ENCODE measurements at places on chromosomes 7 and 10.

DNA sequence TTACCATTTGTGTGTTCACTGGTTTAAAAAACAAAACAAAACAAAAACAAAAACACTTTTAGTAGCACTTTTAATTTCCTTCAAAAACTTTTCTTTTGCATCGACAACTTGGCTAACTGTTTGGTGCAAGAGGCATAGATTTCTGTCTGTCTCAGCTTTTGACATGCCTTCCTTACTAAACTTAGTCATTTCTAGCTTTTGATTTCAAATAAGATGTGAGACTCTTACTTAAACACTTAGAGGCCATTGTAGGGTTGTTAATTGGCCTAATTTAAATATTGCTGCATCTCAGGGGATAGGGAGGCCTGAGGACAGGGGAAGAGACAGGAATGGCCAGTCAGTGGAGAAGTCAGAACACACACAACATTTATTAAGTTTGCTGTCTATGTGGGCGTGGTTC is 66.3 kb downstream of the AVL9 start:
- no peak for DNase-seq

GRCh38 chr10:11608159-11609013 is 3.1 kb downstream of the USP6NL start:
- DNase-seq = no peak

GRCh38 chr7:148105853-148106252 is 484.7 kb upstream of the C7orf33 start:
- no peak for DNase-seq

DNA sequence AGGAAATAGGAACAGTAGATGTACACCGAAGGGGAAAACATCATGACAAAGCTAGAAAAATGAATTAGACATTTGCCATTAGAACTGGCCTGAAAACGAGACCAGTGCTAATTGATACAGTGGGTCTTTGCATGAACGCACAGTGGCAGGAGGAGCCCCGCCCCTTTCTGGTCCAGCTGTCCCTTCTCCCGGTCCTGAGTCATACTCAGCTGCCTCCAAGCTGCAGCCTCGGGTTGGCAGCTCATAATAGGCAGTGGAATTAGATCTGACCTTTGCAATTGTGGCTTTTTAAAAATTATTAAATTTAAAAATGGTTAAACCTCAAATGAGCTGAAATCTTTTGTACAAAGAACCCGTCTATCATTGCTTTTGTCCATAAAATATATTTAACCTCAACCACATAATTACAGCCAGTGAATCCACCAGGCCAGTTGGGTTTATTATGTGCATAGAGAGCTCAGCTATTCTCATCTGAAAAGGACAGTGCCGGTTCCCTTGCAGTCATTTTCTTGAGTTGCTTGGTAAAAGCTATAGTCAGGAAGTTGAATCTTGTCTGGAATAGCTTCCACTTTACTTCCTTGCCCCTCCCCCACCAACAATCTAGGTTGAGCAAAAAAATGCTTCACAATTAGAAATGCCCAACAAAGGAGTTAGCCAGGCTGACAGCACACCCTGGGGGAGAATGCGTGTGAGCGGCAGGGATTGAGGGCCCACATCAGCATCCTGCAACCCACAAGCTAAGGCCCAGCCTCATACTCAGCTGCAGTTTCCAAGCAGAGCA is 147.1 kb downstream of the BUB3 start:
- DNase-seq = peak; percentile 59

GRCh38 chr10:8137272-8137681 is 82.8 kb downstream of the GATA3 start:
- no peak for DNase-seq

- DNase-seq = peak; percentile 5
Observed at GRCh38 chr10:84224411-84225028, 824 bp downstream of the LRIT2 start.

DNA sequence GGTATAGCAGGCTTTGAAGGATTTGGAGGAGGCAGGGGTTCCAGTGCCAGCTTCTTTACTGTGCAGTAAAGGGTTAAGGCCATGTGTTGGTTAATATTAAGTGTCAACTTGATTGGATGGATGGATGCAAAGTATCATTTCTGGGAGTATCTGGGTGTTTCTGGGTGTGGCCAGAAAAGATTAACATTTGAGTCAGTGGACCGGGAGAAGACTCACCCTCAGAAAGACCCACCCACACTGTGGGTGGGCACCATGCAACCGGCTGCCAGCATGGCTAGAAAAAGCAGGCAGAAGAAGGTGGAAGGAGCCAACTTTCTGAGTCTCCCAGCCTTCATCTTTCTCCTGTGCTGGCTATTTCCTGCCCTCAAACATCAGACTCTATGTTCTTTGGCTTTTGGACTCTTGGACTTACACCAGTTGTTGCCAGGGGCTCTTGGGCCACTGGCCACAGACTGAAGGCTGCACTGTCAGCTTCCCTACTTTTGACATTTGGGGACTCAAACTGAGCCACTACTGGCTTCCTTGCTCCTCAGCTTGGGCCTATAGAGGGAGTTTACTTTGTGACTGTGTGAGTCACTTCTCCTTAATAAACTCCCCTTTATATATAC is 6.8 kb upstream of the TRUB1 start:
- DNase-seq = no peak

GRCh38 chr7:111558991-111559390 is 3.3 kb downstream of the IMMP2L start:
- no peak for DNase-seq

DNA sequence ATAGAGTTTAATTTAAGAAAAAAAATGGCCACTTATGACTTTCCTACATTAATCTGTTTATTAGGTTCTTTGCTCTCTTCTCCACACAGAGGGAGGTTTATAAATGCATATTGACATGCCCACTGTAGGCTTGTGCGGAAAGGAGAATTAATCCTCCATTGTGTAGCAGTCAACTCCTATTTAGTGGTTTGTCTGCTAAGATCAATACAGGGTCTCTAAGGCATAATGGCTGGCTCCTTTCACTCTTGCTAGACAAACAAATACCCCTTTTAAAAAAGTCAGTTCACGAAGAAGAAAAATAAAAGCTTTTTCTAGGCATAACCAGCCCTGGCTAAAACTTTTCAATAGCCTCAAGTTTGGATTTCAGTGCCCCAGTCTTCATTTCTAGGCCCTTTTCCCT is 141.6 kb downstream of the TSPAN12 start:
- DNase-seq = no peak

DNA sequence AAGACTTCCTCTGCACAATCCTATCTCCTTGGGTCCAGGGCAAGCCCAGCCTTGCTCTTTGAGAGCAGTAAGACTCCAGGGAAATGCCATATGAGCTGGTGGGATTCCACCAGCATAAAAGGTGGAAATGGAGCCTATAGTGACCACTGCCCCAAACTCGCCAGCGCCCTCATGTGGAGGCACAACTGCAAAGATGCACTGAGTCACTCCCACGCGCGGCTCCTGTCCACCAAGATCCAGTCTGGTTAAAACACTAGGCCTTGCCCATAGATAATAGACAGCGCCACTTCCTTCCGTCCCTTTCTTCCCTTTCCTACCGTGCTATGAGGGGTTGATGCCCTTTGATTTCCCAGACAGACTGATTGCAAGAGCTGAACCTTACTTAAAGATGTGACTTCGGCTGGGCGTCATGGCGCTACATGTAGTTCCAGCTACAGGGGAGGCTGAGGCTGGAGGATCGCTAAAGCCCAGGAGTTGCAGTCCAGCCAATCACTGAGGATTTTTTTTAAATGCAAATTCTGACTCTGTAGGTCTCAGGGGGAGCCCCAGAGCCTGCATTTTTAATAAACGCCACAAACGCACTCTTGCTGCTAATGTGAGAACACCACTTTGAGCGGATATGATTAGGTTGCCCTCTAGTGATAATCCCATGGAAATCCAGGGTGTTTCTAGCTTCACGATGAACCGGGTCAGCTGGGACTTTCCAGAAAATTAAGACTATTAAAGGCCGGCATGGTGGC is 136.5 kb downstream of the EPC1 start:
- peak; percentile 63 for DNase-seq

GRCh38 chr10:27344568-27345454 is 104.2 kb upstream of the ACBD5 start:
- no peak for DNase-seq

DNA sequence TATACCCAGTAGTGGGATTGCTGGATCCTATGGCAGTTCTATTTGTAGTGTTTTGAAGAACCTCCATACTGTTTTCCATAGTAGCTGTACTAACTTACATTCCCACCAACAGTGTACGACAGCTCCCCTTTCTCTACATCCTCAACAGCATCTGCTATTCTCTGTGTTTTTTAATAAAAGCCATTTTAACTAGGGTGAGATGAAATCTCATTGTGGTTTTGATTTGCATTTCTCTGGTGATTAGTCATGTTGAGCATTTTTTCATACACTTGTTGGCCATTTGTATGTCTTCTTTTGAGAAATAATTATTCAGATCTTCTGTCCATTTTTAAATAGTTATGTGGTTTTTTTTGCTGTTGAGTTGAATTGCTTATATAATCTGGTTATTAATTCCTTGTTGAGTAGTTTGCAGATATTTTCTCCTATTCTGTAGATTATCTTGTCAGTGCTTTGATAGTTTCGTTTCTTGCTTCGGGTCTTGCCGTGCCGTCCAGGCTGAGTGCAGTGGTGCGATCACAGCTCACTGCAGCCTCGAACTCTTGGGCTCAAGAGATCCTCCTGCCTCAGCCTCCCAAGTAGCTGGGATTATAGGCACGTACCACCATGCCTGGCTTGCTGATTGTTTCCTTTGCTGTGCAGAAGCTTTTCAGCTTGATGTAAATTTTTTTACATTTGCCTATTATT is 12.0 kb downstream of the MTG1 start:
- DNase-seq = no peak

DNA sequence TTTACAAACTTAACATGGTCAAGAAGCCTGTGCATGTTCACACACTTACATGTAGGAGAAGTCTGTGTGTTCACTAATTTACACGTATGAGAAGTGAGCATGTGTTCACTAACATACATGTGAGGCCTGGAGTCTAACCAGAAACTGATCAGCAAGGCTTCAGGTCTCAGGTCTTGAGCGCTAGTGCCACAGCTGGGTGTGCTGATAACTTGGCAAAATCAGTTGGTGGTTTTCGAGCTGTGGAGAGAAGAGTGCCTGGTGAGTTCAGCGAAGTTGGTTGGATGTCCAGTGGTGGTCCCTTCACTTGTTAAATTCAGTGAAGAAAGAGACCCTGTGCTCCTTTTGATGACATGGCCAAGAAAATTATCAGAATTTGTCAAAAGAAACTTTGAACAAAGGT is 98.7 kb downstream of the CELF2 start:
- no peak for DNase-seq

DNA sequence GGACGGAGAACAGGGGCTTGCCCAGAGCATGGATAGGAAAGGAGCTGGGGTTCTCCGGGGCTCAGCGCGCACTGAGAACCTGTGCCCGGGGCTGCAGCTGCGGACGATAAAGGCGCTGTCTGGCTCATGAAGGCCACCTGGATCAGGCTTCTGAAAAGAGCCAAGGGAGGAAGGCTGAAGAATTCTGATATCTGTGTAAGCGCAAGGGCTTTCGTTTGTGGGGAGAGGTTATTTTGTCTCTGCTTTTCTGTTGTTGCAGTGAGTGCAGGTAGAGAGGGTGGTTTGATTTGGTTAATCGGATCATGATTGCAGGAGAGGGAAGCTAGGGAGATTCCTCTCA is 250.5 kb downstream of the NSUN6 start:
- DNase-seq = no peak

DNA sequence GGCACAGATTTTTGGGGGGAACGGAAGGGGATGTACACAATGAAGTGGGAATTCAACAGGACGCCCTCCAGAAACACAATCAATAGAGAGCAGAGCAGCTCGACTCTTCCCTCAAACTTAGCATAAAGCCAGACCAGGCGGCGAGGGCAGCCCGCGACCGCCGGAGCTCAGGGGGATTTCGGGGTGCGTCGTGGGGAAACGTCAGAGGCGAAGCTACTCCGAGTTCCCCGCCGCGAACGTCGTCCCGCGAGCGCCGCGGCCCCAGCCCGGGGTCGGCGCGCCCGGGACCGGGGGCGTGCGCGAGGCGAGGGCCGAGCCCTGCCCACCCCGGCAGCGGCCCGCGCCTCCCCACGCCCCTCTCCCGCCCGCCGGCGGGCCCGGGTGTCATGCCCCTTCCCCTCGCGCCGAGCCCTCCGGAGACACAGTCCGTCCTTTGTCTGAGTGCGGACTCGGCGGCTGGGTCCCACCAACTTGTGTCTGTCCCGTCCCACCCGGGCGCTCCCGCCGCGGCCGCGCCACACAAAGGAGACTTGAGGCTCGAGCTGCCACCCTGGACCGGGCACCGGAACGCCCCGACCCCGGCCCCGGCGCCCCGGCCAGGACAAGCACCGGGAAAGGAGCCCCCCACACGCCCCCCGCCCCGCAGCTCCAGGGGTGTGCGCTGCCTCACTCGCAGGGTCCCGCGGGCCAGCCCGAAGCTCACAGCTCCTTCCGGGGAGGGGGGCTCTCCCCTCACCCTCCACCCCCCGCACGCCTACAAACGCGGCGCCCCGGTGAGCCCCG is 634 bp downstream of the EZH2 start:
- DNase-seq = no peak

DNA sequence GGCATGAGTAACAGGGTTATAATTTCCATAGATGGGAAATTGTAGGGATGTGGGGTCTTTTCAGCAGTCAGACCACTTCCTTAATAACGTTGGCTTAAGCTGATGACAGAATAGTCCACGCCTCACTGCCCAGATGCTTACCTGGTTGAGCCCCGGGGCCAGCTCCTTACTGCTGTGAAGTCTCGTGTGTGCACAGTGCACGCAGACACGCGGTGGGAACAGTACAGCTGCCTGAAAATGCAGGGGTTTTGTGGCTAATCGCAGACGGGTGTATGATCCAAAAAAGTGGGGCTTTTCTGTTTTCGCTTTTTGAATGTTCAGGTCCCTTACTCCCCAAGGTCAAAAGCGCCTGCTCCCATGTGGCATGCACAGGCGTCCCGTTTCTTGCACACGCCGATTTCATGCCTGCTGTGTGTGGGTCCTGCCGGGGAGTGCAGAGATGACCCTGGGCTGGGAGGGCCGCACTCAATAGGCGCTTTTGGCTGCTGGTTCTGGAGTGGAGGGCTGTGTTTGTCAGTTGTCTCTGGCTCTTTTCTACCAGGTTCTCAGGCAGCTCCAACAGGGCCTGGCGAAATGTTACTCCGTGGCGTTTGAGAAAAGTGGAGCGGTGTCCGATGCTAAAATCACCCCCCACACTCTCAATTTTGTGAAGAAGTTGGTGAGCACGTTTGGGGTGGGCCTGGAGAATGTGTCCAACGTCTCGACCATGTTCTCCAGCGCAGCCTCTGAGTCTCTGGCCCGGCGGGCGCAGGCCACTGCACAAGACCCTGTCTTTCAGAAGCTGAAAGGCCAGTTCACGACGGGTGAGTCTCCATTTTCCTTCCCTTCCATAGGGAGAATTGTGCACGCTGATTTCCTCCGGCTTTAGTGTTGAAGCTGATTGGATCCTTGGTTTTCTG is 116.0 kb downstream of the TRRAP start:
- DNase-seq = no peak

DNA sequence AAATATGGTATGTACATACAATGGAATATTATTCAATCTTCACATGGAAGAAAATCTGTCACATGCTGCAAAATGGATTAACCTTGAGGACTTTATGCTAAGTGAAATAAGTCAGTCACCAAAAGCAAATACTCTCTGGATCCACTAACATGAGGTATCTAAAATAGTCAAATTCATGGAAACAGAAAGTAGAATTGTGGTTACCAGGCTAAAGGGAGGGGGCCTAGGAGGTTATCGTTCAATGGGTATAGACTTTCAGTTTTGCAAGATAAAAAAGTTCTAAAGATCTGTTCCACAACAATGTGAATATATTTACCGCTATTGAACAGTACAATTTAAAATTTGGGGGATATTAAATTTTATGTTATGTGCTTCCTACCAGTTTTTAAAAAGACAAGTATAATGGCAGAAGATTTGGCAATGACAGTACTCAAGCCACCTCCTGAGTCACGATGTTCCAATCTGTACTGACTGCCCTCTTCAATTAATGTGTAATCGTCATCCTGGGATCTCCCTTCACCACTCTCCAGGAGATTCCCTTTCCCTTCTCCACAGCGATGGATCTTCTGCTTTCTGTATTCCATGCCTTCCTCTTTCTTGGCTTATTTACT is 32.3 kb upstream of the IL6 start:
- no peak for DNase-seq
